ENCODE measurements at places on chromosomes 7 and 10. TPM values are rescaled to one million over a fixed set of nuclear protein-coding genes. Genes with fewer than 3 reads are reported as not detected.

DNA sequence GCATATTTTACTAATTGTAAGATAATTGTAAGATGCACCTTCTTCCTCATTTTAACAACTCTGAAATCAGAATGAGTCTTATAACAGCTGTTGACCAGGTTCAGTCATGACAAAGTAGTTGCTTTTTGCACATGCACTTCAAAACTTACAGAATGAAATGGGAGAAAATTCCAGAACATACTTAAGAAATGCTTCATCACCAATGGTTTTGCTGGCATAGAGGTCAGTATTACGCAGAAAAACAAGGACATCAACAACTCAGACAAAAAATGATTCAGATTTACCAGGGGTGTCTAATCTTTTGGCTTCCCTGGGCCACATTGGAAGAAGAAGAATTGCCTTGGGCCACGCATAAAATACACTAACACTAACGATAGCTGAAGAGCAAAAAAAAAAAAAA is 13.3 kb downstream of the COL28A1 start:
- no peak for DNase-seq

The PLEKHS1 gene
- 0.12 TPM for total RNA-seq

GRCh38 chr7:55546814-55547213 is 25.5 kb downstream of the VOPP1 start:
- DNase-seq: no peak

DNA sequence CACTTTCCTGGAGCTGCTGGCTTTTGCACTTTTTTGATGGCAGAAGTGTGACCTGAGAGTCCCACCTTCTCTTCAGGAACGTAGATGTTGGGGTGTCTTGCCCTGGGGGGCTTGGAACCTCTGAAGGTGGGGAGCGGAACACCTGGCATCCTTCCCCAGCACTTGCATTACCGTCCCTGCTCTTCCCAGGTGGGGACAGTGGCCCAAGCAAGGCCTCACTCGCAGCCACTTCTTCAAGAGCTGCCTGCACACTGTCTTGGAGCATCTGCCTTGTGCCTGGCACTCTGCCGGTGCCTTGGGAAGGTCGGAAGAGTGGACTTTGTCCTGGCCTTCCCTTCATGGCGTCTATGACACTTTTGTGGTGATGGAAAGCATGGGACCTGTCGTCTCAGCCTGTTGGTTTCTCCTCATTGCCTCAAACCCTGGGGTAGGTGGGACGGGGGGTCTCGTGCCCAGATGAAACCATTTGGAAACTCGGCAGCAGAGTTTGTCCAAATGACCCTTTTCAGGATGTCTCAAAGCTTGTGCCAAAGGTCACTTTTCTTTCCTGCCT is 31.1 kb downstream of the PFKFB3 start:
- no peak for DNase-seq

GRCh38 chr7:151868396-151869108 is 8.4 kb downstream of the PRKAG2 start:
- DNase-seq: no peak

DNA sequence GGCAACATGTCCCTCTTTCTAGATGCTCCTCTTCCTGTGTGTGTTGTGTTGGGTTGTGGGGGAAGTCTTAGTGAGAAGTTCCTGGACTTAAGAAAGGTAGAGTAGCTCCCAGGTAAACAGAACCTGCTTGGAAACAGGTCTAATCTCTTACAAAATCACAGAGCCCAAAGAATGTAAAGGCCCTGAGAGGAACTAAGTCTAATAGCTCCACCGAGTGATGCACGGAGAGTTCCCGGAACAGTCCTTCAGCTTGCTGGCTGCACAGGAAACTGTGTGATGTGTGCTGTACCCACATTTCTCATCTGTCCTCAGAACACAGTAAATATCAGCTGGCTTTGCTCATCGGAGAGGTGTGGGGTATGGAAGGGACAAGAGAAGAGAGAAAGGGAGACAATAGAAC is 182.6 kb upstream of the LYZL1 start:
- DNase-seq: no peak

DNA sequence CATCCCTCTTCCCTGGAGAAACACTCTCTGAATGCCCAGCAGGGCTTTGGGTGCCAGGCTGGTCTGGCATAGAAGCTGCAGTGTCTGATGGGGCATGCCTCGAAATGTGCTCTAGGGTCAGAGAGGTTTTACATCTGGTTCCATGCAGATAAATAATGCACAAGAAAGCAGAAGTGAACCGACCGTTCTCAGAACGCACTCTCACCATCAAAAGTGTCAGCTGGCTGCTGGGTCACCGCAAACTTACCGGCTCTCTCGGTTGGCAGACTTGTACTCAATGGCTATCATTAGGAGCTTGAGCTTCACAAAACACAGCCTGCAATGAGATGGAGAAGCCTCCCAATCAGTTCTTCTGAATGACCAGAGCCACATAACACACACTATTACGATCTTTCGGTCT is 610.0 kb downstream of the KCNMA1 start:
- DNase-seq: no peak

DNA sequence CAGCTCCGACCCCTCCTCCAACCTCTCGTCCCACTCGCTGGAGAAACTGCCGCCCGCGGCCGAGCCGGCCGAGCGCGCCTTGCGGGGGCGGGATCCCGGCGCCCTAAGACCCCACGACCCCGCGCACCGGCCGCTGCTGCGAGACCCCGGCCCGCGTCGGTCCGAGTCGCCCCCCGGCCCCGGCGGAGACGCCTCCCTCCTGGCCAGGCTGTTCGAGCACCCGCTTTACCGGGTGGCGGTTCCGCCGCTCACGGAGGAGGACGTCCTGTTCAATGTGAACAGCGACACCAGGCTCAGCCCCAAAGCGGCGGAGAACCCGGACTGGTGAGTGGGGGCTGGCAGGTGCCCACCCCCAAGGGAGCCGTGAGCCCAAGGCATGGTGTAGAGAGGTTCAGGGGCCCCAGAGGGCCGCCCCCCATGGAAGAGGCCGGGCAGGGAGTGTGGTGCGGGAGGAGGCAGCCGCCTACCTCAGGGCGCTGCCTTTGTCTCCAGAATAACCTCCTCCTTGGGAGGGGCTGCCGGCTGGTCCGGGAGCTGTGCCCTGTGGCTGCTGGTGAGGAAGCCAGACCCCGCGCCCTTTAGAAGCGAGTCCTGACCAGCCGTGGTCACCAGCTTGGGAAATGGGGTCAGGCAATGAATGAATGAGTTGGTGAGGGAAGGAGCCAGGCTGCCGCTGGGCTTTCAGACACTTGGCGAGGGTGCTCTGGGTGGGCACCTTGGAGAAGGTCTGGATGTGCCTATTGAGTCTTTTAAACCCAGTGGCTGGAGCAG is 1.3 kb downstream of the FAM20C start:
- no peak for DNase-seq

- DNase-seq: no peak
Measured at GRCh38 chr7:98629001-98629431, 11.9 kb downstream of the NPTX2 start.

DNA sequence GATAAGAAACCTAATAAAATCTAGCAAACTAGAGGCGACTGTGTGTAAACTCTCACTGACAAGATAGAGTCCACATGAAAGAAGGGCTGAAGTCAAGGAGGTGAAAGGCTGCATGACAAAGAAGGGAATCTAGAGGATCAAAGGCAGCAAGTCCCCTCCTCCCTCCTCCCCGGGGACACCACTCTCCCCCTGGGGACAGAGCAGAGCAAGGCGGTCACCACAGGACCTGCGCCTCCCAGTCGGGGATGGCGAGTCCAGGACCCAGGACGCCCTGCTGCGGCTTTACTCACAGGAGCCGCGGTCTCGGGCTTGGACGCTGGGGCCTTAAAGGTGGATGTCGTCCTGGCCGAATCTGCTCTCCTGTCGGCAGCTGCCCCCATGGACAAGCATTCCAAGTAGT is 22.4 kb downstream of the BRI3 start:
- DNase-seq: no peak

DNA sequence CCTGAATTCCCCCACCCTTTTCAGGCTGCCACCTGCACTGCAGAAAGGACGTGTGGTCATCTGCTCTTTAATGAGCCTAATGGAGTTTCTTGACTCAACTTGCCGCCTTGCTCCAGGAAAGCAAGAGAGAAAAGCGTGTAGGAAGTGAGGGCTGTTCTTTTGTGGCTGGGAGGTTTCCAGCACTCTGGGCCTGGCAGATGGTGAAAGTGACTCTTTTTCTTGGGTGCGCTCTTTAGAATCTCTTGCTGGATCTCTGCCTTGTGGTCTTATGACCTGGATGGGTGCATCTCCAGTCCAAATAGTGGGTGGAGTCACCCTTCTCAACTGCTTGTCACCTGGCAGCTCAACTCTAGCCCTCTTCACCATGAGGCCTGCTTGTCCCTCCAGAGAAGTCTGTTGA is 244.0 kb downstream of the SORCS1 start:
- no peak for DNase-seq

The ABCA13 gene
- not detected for total RNA-seq

The SCART1 gene
- 3.6 TPM for total RNA-seq

DNA sequence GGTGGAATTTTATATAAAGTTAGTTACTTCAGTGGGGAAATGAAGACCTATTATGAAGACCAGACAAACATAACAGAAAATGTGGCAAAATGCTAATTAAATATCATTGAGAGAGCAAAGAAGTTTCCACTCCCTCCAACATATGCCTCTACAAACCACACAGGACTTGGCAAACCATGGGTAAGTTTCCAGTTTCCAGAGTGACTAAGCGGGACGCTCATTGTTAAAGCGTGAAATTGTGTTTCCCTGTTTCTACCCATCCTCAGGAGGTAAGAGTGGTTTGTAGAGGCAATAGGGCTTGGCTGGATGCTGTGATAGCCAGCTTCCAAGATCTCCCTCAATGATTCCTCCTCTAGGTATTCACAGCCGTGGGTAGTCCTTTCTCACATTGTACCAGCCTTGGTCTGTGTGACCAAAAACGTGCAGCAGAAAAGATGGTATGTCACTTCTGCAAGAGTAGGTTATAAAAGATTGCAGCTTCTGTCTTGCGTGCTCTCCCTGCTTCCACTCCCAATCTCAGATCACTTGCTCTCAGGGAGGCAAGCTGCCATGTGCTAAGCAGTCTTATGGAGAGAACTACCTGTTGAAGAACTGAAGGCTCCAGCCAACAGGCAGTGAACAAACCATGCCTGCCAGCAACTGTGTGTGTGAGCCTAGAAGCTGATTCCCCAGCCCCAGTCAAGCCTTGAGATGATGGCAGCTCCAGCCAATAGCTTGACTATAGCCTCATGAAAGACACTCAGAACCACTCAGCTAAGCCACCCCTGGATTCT is 35.7 kb downstream of the CBX3 start:
- DNase-seq: no peak

GRCh38 chr7:45001138-45001694 is 1.2 kb downstream of the CCM2 start:
- DNase-seq: no peak

The MPP7 gene
- 1.7 TPM for total RNA-seq

DNA sequence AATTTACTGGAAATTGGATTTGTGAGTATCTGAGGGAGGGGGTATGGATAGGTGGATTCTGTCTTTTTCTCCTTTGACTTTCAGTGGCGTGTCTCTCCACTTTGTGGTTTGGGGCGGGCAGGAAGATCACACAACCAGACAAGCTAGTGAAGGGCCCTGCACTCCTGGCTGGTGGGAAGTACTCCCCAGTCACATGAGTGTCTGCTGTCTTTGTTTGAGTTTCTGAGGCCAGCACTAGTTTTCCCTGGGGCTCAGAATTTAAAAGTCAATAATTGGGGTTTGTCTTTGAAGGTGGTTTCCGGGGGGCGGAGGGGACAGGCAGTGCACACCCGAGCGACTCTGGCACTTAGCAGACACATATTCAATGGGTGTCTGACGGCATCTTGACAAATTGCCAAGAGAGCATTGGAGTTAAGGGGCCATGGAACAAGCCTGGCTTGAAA is 120.1 kb downstream of the WDFY4 start:
- no peak for DNase-seq

The THSD7A gene
- total RNA-seq: not detected

- DNase-seq: no peak
Measured at GRCh38 chr7:42227936-42228591, 8.9 kb downstream of the GLI3 start.

- DNase-seq: no peak
Measured at GRCh38 chr7:149722356-149722957, 50.9 kb downstream of the ZNF467 start.

DNA sequence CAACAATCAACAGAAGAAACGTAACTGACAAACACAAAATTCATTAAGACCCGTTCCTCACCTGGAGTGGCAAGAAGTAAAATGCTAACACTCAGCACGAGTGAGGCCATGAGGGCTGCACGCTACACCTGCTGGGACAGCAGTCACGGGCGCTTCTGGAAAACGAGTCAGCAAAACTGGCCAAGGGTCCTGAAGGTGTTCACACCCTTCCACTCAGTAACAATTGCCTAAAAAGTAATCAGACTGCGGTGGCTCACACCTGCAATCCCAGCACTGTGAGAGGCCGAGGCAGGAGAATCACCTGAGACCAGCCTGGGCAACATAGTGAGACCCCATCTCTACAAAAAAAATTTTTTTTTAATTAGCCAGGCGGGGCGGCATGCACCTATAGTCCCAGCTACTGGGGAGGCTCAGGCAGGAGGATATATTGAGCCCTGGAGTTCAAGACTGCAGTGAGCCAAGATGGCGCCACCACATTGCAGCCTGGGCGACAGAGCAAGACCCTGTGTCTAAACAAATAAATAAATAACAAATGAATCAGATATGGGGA is 199.1 kb downstream of the MAD1L1 start:
- peak; percentile 32 for DNase-seq

The CALCR gene
- total RNA-seq: not detected

GRCh38 chr7:158924956-158925355 is 68.6 kb downstream of the DYNC2I1 start:
- DNase-seq: no peak

DNA sequence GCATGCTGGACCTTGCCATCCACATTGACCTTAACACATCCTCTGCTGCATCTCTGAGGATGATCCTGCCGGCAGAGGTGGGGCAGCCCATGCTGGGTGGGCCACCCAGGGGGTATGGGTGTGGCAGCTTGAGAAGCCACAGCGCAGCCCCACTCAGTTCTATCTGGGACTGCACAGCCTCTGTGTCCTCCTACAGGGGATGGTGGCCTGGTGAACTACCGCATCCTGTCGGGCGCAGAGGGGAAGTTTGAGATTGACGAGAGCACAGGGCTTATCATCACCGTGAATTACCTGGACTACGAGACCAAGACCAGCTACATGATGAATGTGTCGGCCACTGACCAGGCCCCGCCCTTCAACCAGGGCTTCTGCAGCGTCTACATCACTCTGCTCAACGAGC is 12.2 kb upstream of the C10orf105 start:
- no peak for DNase-seq

DNA sequence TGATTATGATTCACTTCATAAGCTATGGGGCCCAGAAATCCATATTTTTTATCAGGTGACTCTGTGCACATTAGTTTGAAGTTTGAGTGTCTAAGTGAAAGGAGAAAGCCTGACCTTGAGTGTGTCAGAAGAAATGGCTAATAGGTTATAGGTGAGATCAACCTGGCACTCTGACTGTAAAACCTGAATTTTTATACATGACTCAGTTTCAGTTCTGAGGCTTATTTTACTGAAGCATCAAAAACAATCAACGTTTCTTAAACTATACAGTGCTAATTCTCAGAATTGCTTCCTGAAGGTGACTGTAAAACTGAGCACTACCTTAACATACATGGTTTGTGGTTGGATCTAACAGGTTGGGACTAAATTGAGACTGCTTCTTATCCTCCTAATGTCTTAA is 159.4 kb upstream of the AHR start:
- DNase-seq: no peak
